ENCODE measurements at places on chromosomes 3 and 15. TPM values are rescaled to one million over a fixed set of nuclear protein-coding genes. Genes with fewer than 3 reads are reported as not detected.

The ANKRD63 gene
- total RNA-seq, result not detected

The PDZRN3 gene
- 12.2 TPM for total RNA-seq

The GP9 gene
- not detected for total RNA-seq

DNA sequence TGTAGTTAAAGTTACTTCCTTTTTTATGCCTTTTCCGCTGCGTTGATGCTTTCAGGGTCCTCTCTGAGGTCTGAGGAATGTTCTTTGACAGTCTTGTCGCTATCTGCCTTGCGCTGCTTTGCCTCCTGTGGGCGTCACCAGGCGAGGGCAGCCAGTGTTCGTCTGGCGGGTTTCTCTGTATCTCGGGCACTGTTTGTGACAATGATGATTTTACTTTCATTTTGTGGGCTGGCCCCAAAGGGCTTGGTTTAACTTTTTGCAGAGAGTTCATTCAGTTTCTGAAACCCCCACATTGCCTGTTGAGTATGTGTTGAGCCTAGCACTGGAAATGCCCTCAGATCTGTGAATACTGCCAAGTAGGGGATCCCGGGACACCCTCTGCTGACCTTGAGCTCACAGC, 24.6 kb upstream of the SACM1L start:
- DNase-seq, result no peak

The LNP1 gene
- total RNA-seq, result 6.9 TPM

The LRRN1 gene
- total RNA-seq, result 77.6 TPM

DNA sequence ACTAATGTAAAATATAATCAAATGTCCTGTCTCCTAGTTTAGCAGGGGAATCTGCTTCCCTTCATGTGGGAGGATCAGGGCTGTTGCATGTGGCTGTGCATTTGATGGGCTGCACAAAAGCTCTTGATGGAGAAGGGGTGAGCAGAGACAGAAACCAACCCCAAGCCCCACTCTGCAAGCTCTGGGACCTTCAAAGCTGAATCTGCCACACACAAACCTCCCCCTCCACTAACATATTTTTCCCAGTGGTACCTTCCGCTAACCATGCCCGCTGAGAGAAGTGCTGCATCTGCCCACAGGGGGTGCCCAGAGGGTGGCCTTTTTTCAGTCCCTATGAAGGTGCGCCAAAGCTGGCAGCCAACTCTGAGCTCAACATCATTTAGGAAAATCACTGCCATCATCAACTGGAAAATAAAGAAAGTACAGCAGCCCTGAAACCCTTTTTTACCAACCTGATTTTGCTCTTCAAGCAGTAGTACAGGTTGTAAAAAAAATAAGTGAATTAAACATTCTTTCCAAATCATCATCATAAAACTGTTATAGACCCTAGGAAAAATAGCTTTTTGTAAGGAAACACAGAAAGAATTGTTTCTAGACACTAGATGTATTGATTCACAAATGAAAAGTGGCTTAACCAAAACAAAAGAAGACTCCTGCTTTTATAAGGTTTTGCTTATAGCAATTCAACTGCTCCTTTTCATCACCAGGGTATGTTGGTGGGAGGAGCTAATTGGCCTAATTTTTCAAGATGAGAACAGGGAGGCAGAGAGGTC, 97.0 kb downstream of the HHLA2 start:
- no peak for DNase-seq

DNA sequence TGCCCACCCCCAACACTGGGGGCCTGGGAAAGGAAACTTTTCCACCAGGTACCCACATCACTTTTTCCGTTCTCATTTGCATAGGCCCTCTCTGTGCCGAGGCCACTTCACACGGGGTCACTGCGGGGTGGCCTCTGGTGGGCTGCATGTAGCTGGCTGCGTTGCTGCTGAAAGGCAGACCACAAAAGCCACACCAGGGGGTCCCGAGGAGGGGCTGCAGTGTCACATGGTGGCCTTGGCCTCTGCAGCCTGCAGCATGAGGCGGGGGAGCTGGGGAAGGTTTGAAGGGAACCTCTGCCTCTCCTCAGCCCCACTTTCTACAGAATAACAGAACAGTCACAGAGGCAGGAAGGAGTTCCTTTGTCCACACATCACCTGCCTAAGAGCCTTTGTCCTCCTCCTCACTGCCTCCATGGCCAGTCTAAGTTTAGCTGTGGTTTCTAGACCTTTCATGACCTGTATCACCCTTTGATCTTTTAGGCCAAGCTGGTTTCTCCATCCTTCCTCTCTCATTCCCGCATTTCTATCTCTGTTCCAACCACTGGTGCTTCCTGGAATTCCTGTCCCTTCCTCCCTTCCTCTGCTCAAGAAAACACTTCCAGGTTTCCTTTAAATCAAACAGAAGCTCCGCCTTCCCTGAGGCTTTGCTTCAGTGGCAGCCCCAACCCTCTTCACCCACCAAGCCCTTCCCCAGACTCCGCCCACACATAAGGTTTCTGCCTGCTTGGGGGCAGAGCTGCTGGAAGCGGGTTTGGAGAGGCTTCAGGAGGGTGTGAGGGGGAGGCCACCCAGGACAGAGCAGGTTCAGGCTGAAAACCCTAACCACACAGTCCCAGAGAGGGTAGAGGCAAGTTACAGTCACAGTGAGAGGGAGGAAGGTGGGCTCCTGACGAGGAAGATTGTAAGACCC, 150.7 kb upstream of the TLE3 start:
- DNase-seq, result no peak

The NUP210 gene
- total RNA-seq, result 59.4 TPM

The DPH6 gene
- total RNA-seq, result 20.1 TPM

DNA sequence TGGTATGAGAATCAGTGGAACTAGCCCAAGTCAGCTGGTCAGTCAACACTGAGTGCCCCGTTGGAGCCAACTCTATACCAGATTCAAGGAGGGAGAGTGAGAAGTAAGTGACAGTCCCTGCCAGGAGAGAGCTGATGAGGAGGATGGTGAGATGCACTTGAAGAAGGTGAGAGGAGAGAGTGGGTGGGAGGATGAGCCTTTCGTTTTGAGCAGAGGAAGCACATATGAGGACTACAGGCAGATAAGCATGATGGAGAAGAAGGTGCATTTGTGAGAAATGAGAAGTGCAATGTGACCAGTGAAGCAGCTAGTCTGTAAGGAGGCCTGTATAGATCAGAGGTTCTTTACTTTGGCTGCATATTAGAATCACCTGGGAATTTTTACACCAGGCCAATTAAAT, 40.4 kb downstream of the NME9 start:
- no peak for DNase-seq

GRCh38 chr3:62667714-62668113, 207.5 kb downstream of the CADPS start:
- no peak for DNase-seq

DNA sequence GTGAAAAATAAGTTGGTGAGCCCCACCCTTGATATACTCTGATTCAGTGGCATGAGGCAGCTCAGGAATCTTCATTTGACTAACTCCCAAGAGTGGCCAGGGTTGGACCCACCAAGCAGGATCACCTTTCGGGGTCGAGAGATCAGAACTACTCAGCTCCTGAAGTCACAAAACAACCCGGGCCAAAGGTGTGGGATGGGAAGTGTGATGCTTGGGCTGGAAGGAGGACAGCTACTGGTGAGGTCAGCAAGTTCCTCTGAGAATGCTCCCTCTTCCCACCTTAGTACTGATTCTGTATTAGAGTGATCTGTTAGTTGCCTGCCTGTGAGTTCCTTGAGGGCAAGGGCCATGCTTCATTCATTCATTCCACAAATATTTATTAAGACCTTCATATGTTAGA, 15.1 kb downstream of the ESYT3 start:
- no peak for DNase-seq

Measured in neural crest cell (in vitro differentiated cells).